Neural progenitor cell (in vitro differentiated cells): ENCODE measurements at places on chromosomes 3 and 15. TPM values are rescaled to one million over a fixed set of nuclear protein-coding genes. Genes with fewer than 3 reads are reported as not detected.
A peak's percentile ranks its signal among the peaks of the same experiment; 100 is the strongest.

DNA sequence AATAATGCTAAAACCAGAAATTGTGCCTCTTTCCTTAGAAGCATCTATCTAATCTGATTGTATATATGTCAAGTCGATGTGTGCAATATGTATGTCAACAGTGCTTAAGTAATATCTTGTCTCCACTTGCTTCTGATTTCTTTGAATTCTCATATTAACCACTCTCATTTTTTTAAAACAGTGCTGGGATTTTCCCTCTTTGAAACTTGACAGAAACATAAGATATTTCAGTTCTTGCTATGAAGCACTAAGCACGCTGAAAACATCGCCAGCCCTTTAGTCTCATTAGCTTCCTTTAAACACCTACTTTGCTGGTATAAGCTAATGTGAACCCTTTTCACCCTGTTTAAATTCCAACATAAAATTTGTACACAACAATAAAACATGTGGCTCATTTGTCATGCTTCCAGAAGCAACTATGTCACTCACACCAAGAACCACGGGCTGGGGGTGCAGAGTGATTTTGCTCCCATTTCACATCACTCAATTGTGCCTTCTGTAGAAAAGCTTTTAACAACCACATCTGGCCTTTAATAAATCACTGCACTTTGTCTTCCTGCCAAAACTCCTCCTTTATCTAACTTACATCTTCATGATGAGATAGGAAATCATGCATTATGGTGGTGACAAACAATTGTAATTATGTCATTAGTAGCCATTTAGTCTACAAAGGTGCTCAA is 185.2 kb downstream of the FOXP1 start:
- peaks cover 6% of the 10 kb centered on the region for H3K4me1 ChIP-seq
- no peak for DNase-seq
- H3K27me3 ChIP-seq = no peaks in the 10 kb centered on the region
- no peak overlapping the region for H3K4me3 ChIP-seq
- H3K36me3 ChIP-seq = no peaks in the 10 kb centered on the region

SOX14 gene
- not detected in 2 replicates for total RNA-seq

SELENOT gene
- total RNA-seq = 73.4 and 133 TPM in 2 replicates

GRCh38 chr3:7574435-7574834 is 713.5 kb downstream of the GRM7 start:
- no peak overlapping the region for H3K27ac ChIP-seq
- no peak overlapping the region for H3K4me3 ChIP-seq
- H3K27me3 ChIP-seq = no peaks in the 10 kb centered on the region
- peaks cover 7% of the 10 kb centered on the region for H3K4me1 ChIP-seq
- peak; percentile 6 for DNase-seq

DNA sequence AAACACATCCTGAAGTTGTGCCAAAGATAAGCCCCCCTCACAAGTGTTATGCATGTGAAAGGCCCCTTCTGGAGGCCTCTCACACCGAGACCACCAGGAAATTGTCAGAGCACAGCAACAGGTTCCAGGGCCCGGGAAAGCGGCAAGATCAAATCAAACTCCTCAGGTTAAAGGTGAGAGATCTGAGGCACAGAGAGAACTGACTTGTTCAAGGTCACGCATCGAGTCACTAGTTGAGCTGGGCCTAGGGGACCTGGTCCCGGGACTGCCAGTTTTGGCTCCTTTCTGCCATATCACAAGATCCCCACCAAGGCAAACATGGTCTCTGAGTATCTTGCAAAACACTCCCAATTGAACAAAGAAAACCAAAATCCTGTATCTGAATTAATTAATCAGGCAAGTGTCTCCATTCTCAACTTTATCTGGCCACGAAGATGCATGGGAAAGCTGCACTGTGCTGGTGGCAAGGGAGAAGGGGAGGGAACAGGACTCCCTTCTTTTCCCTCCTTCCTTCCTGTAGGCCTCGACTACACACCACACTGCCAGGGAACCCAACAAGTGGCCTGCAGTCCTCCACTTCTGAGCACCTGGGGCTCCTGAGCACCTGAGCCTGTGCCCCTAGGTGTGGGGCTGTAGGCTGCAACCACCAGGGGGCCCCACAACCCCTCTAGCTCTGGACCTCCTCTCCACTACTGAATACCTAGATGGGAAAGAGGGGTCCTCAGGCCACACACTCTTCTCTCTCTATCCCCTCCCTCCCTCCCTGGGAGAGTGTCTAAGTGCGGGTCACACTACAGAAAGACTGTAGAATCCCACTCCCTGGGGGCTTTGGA is 37.3 kb downstream of the ANP32A start:
- H3K36me3 ChIP-seq = peaks cover 6% of the 10 kb centered on the region
- H3K4me1 ChIP-seq = no peaks in the 10 kb centered on the region
- no peaks in the 10 kb centered on the region for H3K27me3 ChIP-seq
- no peak overlapping the region for H3K4me3 ChIP-seq

CIP2A gene
- 44.4 and 66.5 TPM in 2 replicates for total RNA-seq

GRCh38 chr15:53159458-53159857 is 369.3 kb upstream of the ONECUT1 start:
- DNase-seq = no peak
- H3K27ac ChIP-seq = no peak overlapping the region
- H3K4me3 ChIP-seq = no peak overlapping the region
- no peaks in the 10 kb centered on the region for H3K4me1 ChIP-seq
